ENCODE measurements at places on chromosomes 3 and 15.
A peak's percentile ranks its signal among the peaks of the same experiment; 100 is the strongest.

DNA sequence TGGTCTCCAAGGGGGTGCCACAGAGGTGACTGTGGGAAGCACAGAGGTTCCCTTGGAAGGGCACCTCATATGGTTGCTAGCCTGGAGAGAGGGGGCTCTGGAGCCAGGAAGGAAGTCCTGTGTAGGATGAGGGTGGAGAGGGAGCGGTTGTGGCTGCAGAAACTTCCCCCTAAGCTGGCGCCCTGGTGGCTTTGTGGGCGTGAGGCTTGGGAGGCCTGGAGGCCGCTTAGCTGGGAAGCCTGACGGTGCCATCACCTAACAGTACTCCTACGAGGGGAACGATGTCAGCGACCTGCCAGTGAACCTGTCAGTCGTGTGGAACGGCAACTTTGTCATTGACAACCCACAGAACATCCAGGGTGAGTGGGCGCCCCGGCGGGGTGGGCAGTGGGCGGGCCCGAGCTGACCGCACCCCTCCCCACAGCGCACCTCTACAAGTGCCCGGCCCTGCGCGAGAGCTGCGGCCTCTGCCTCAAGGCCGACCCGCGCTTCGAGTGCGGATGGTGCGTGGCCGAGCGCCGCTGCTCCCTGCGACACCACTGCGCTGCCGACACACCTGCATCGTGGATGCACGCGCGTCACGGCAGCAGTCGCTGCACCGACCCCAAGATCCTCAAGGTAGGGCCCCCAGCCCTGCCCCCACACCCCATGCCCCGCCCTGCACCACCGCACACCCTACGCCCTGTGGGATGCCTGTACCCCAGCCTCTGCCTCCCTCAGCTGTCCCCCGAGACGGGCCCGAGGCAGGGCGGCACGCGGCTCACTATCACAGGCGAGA, 31.0 kb downstream of the PLXNA1 start:
- DNase-seq, result no peak

- no peak for DNase-seq
Observed at GRCh38 chr3:66592927-66593625, 92.3 kb upstream of the LRIG1 start.

GRCh38 chr15:69117431-69117871, 43.0 kb upstream of the GLCE start:
- DNase-seq, result no peak

DNA sequence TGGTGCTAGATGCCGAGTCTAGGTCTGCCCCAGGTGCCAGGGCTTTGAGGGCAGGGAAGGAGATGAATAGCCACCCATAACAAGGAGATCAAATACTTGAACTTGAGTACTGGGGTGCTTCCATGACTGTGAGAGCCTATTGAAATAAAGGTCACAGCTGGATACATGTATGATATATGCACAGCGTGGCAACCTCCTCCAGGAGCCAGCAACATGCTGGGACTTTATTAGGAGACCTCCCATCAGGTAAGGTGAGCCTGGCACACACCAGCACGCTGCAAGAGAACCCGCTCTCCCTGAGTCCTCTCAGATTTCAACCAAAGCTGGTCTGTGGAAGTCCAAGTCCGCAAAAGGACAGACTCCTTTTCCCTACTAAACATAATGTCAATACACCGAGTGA, 10.5 kb upstream of the HES1 start:
- no peak for DNase-seq

GRCh38 chr3:101536266-101536665, 23.3 kb upstream of the SENP7 start:
- DNase-seq, result no peak

DNA sequence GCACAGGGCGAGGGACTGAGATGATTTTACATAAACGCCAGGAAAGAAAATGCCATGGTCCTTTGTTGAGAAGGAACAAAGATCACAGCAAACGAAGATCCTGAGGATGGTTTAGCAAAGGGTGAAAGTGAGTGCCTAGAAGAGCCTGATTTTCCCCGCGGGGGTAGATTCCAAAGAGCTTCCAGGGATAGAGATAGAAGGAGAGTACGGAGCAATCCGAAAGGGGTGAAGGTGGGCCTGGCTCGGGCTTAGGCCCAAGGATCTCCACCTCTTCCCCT, 977 bp downstream of the CDC25A start:
- DNase-seq, result no peak

DNA sequence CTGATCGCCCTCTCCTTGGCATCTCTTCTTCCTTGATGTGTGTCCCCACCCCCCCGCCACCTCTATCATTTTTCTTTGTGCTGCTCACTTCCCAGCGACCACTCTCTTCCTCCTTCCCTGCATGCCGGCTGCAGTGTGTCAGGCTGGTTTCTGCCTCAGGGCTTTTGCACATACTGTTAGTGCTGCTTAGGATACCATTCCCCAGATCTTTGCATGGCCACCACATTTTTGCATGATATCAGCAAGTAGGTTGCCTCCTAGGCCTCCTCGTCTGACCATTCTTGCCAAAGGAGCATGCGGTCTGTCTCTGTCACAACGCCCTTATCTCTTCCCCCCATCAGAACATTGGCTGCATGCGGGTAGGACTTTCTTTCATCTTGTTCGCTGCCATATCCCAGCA, 12.5 kb downstream of the FBLN2 start:
- no peak for DNase-seq

GRCh38 chr3:98914210-98915080, 12.9 kb upstream of the DCBLD2 start:
- DNase-seq, result no peak

GRCh38 chr15:22948056-22948455, 32.1 kb downstream of the CYFIP1 start:
- no peak for DNase-seq

GRCh38 chr3:181264486-181264885, 274.9 kb upstream of the DNAJC19 start:
- no peak for DNase-seq

DNA sequence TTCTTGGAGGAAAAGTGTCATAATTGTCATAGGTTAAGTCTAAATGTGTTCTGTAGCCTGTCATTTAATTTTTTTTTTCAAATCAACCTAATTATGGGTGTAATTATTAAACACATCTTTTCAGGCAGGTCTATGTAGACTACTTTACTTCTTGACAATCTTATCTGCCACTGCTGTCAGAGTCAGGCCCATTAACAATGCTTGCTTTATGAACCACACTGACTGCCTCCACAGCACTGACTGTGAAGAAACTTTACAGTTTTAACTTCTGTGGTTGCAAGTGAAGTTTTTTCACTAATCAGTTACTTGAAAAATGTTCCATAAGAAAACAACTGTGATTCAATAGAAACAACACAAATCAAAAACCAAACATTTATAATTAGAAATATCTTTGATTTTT, 407.8 kb downstream of the PLCL2 start:
- DNase-seq, result no peak

DNA sequence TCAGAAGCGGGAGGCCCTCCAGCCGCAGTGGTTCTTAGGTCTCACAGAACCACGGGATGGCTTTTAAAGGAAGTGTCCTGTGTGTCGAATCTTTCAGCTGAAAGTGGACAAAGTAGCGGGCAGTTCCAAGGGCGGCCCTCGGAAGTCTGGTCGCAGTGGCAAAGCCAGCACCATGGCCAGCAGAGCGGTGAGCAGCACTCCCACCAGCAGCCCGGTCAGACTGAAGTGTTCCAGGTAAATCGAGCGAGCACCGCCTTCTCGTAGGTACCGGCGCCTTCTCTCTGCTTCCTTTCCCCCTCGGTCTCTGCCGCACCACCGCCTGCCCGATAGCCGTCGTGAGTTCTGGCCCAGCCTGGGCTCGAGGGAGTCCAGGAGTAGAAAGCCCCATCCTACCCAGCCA, 103.6 kb upstream of the ABHD17C start:
- no peak for DNase-seq

DNA sequence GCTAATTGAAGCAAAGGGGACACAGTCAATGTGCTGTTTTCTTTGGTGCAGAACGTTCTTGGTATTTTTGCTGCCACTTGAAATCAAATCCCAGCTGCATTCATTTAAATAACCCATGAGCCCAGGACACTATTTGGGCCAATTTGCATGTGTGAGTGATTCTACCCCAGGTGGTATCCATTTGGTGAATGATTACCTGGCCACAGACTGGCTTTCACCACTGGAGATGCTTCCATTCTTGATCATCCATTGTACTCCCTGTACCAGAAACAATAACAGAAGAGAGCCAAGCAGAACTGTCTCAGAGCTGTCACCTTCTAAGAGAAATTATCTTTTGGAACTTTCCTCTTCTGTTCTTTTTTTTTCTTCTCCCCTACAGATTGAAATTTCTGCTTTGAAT, 139.7 kb upstream of the RARB start:
- no peak for DNase-seq

DNA sequence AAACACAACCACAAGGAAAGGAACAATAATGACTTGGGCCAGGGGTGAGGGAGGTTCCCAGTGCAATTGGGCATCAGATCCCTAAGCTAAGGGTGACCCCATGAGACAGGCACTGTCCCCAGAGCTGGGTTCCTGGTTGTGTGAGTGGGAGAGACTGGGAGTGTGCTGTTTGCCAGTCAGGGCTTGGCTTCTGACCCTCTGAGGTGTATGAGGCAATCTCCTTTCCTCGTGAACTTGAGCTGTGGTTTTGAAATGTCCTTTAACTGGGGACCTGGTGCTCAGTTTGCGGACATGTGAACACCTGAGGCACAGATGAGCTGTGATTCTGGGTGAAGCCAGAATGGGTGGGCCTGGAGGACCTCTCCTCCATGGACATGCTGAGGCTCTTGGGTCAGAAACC, 58.5 kb upstream of the PLXNA1 start:
- no peak for DNase-seq

- peak; percentile 85 for DNase-seq
Observed at GRCh38 chr3:194687638-194688199, 2.0 kb downstream of the FAM43A start.

GRCh38 chr3:53255423-53255774, 423 bp downstream of the TKT start:
- peak; percentile 74 for DNase-seq

DNA sequence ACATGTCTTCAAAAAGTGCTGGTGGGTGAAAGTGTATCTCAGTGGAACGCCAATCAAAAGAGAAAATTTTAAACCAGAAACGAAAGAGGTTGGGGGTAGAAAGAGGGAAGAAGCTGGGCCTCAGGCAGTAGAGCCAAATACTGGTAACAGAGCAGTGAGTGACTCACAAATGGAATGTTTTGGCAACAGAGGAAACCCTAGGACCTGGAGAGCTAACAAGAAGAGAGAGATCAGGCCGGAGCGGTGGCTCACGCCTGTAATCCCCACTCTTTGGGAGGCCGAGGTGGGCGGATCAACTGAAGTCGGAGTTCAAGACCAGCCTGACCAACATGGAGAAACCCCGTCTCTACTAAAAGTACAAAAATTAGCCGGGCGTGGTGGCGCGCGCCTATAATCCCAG, 450.8 kb upstream of the NAALADL2 start:
- DNase-seq, result no peak

- DNase-seq, result no peak
Observed at GRCh38 chr3:73509816-73510215, 114.9 kb downstream of the PDZRN3 start.

DNA sequence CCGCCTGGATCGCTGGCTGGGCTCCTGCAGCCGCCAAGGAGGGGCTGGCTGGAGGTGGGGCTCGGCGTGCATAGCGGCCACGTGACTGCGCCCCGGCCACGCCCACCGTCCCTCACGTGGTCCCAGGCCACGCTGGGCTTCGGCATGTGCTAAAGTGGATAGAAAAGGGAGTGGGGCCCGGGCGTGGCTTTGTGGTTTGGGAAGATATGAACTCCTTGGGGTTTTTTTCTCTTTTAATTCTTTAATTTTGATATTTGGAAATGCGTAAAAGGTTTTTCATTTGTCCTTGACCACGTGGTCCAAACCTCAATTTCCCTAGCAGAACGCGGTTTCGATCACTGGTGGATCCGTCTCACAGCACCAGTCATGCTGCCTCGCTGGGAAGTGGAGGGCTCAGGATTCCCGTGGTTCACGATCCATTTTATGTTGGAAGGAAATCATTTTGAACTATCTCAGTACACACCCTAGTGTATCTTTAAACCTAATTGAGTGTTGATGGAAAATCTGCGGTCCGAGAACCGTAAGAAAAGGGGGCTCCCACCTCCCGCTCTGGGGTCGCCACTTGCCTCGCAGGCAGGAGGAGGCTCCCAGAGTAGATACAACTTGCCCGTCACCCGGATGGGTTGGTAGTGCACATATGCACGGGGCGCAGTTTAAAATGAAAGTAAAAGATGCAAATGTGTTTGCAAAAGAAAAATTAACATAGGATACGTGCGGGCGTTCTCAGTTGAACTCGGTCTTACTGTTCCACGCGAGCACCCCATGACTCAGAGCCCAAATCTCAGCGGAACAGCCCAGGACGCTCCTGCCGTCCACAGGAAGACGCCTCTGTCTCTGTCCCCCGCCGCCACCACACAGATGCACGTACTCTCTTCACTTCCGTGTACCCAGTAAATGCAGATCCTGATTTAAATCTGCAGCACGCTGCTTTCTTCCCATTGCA, 141.9 kb downstream of the PGPEP1L start:
- peak; percentile 67 for DNase-seq

DNA sequence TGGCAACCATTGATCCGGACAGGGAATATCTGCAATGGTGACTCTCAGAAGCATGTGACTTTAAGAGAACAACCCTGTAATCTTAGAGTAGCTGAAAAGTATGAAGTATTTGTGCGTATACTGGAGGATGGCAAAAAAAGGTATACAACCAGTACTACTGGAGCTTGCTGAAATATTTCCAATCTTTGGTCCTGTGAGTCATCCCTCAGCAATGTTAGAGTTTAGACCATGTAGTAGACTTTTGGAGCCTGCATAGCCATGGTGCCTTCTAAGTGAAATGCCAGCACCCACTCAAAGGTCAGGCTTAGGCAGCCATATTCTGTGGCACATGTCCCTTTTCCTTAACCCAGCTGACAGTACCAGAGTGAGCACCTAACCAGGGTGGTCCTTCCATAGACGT, 429.4 kb downstream of the NTRK3 start:
- DNase-seq, result no peak

GRCh38 chr15:41779662-41780157, 5.4 kb downstream of the MAPKBP1 start:
- no peak for DNase-seq

GRCh38 chr15:90004671-90005070, 3.5 kb downstream of the ZNF710 start:
- no peak for DNase-seq

GRCh38 chr15:85403745-85404144, 23.3 kb downstream of the AKAP13 start:
- DNase-seq, result no peak

All from GM06990 (cell line).